ENCODE measurements at places on chromosomes 12 and 14.

GRCh38 chr12:52645120-52645761, 6.8 kb downstream of the KRT2 start:
- no peak for DNase-seq

- no peak for DNase-seq
These were observed 453.9 kb downstream of the ADAMTS20 start for GRCh38 chr12:43098071-43098470.

DNA sequence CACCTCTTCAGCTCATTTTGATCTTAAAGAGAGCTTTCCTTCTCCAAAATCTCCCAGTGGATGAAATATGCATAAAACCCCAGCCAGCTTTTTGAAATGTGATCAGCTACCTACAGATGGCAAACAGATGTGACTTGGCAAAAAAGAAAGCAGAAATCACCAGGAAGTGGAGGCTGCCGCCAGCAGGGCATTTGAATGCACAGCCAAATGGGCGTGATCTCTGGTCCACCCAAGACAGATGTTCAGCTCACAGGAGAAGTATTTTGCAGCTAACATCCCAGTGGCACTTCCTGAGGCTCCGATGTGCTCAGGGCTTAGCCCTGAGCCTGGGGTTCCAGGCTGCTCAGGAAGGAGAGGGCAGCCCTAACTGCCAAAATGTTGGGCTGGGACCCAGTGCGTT, 78.3 kb downstream of the LGMN start:
- DNase-seq, result no peak

DNA sequence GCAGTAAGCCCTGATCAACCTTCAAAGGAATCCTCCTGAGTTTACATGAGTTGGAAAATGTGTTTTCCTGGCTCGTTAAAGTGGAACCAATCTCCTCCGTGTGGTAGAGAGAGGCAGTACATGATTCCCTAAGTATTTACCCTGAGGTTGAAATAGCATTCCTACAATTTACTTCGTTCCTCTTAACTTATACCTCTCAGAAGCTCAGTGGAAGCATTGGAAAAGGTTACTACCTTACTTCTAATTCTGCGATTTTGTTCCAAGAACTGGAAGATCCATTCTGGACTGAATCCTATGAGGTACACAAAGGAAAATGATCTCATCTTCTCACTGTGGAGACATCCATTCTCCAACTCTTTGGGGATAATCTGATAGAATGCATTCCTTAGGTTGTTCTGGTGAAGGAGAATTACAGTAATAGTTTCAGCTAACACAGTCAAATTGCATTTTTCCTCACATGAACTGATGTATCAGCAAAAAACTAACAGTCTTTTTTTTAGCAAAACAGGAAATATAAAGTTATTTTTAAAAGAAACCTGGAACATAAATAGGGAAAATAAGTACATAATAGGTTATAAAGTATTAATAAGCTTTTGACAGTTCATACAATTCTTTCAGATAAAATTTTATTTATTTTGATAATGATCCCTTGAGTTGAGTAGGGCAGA, 475.6 kb downstream of the PDZRN4 start:
- DNase-seq, result no peak

- DNase-seq, result no peak
These were observed 80.3 kb downstream of the PAPOLA start for GRCh38 chr14:96582411-96582961.

GRCh38 chr12:127295630-127296029, 971.3 kb upstream of the TMEM132C start:
- DNase-seq, result no peak

DNA sequence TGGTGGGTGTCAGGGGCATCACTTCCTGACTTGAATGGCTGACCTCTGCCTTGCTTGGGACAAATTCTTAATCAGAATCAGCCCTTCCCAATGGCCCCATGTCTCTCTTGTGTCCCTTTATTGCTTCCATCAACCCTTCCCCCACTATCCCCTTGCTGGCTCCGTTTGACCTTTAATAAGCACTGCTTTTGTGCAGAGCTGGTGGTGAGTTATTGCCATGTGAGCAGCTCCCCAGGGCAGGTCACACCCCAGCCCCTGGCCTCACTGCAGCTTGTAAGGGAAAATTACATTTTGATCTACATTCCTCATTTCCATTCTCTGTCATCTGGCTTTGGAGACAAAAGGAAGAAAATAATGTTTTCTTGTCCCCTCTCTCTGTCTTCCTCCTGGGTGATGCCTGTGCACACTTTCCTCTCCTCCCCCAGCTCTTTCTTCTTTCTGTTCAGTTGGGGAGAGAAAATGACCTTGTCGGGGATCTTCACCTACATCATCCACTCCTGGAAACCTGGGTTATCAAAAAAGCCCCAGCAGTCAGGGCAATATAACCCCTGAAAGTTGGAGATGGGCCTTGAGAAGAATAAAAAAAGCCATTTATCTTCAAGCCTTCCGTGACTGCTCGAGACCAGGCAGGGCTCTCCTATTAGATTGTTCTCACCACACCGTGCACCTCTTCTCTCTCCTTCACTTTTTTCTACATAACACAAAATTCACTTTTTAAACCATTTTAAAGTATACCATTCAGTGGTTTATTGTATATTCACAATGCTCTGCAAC, 100.4 kb upstream of the SRRM4 start:
- DNase-seq, result no peak

DNA sequence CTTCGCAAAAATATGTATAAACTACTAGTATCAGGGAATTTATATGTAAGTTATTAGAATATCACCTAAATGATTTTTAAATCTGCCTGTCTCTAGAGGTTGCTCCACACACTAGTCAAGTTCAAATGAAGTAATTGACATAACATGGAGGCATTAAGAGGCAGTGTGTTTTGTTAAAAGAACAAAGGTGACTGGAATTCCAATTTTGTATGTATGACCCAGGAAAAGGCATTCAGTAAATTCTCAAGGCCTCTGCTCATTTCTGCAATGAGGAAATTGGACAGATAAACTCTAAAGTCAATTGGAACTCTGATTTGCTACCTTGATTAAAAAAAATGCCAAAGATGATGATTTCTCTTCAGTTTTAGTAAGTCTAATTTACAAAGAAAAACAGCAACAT, 117.1 kb downstream of the NAV3 start:
- no peak for DNase-seq
